Stimulated activated CD4-positive, alpha-beta T cell treated with anti-CD3 and anti-CD28 coated beads, Interleukin-4, amount 100 ng/mL, for 4 hours (primary cell): ENCODE measurements at places on chromosomes 13 and 19.

GRCh38 chr19:1991018-1991913 lies 24.2 kb downstream of the BTBD2 start:
- DNase-seq: no peak

DNA sequence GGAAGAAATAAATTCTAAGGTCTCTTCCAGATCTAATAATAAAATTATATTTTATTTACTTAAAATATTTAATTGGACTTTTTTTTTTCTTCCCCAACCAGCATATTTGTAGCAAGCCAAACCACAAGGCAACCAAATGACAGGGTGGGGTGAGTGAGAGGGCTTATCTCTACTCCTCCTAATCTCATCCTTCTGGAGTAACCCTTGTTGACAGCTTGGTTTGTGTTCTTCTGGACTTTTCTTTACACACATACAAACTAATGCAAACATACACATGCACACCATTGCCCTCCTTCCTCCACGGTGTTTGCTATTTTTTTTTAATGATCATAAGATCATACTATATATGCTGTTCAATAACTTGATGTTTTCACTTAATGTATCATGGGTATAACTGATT lies 383.1 kb downstream of the DLEU7 start:
- DNase-seq: no peak

DNA sequence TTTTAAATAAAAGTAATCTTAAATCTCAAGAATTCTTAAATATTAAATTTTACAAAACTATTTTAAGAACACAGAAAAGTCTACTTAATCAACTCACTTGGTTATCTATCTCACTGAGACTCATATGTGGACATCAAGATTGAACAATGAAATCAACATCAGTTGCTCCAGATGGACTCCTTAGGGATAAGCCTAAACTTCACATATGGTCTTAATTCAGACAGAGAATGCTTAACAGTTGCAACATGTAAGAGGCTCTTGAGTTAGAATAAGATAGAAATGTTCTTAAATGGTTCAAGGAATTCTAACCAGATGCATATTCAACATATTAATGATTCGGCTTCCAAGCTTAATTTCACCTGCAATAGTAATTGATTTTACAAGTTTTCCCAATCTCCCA lies 1730.9 kb downstream of the PCDH9 start:
- no peak for DNase-seq

DNA sequence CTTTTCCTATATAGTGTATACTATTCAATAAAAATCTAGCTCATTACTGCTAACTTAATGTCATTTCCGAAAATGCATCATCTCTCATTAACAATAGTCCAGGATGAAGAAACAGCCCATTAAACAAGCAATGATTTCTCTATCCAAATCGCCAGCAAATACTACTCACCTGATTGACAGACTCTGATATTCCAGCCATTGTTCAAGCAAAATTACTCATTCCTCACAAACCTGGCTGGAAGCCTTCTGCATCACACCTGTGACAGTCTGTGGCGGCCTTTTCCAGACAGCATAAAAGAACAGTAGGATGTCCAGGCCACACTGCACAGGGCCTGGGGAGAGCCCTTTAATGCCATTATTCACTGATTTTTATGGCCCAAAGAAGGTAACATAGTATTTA lies 115.9 kb downstream of the ABCC4 start:
- DNase-seq: no peak

DNA sequence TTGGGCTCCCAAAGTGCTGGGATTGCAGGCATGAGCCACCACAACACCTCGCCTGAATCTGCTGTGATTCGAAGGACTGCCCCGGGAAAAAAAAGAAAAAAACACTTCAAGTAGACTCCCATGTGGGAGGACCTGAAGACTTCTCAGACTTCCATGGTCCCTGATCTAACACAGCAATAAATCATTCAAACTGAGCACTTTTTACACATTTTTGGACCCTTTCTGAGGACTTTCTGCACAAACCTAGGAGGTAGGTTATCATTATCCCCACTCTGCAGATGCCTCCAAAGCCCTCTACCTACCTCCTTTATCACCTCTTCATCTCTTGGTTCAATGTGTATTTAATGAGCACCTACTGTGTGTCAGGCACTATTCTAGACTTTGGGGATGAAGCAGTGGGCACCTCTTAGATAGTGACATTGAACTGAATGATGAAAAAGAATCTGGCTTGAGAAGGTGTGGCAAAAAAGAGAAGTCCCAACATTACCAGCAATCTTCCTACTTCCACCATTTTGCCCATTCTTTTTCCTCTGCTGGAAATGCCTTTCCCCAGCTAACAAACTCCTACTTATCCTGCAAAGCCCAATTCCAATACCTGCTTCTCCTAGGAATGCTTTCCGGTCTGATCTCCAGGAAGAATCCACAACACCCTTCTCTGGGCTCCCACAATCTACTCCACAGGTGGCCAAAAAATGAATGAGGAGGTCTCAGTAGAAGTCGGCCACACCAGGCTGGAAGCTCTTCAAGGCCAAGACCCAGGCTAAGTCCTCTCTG lies 1.6 kb upstream of the CLPP start:
- no peak for DNase-seq

DNA sequence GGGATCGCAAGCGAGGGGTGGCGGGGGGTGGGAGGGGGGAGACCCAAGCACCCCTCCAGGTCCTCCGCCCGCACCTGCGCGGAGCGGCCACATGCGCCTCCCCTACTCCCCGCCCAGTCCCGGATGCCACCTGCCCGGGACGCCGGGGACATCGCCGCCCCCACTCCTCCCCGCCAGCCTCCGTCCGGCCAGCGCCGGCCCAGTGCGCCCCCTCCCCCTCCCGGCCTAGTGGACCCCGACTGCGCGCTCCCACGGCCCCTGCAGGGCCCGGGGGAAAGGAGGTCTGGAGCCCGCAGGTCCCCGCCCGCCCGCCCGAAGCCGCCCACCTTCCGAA lies 263 bp downstream of the RHPN2 start:
- DNase-seq: peak; percentile 16

DNA sequence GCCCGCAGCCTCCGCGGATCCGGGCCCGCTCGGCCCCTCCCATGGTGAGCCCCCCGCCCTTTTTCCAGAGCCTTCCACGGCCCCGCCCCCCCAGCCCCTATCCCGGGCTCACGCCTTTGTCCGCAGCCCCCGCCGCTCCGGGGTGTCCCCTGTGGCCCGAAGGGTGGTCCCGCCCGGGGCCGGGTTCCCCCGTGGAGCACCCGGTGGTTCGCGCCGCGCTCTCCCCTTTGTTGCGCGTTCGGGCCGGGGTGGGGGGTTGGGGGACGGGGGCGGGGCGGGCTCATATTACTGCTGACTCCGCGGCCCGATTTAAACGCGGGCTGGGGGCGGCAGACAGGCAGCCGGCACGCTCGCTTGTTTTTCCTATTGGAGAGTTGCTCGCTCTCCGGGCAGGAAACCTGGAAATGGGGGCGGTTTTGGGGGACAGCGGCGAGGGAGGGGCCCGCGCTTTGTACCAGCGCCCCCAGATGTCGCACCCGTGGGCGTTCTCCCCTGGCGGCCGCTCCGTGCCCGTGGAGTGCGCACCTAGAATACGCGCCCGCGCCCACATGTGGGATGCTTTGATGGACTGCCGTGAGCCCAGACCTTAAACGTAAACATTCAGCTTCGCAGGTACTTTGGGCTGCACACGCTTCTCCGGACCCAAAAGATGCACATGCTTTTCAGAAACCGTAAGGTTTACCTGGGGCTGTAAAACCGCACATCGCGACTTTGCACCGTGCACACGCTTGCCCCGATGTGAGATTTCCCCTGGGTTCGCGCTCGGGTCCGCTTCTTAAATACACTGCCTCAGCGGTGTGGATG lies 699 bp downstream of the PTOV1 start:
- DNase-seq: peak; percentile 41

DNA sequence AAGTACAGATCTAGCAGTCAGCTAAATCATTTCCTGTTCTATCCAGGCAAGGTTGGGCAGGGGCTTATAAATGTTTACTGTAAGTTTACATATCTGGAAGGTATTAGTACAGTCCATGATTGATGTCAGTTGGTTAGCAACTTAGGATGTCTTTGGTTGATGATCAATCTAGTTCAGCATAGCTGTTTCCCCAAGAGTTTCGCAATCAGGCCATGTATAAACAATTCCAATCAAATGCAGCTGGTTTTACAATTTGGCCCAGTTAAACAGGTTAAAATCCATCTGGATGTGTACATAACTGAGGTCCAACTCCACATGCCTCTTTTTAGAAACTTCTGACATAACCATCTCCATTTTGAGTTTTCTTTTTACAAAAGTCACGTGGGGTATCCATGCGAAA lies 6.9 kb downstream of the ZNF221 start:
- DNase-seq: no peak

DNA sequence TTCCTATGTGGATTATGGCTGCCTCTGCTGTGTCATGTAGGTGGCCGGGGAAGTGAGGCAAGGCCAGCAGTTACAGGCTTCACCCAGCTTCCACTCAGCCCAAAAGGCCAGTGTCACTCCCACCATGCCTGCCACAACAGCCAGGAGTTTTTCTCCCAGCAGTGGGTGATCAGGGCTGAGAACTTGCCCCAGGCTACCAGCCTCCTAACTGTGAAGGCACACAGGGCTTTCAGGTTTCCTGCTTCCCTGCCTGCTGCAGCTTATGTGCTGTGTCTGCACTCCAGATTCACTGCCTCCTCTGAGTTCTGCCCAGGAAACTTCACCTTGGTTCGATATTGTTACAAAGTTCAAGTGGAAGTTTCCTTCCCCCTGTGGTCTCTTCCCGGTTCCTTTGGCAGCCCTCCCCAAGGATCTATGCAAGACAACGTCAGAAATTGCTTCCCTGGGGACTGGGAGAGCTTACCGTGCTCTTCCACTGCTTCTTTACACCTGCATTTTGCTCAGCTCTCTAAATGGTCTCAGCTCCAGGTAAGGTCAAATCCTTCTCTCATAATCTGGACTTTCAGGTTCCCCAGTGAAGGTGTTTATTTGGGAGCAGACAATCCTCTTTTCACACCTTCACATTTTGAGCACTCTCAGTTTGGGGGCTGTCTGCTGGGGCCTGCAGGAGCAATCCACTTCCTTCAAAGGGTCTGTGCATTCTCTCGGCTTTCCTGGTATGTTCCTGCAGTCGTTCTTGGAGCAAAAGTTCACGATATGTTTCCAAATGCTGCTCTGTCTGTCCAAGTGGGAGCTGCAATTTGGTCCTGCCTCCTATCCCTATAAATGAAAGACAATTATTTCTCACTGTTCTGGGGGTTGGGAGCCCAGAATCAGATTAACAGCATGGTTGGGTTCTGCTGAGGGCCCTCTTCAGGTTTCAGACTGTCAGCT lies 1730.1 kb upstream of the PRR20A start:
- no peak for DNase-seq

GRCh38 chr13:90105849-90106496 lies 1241.5 kb upstream of the MIR17HG start:
- DNase-seq: no peak
